Activated T-helper 1 cell treated with anti-CD3 and anti-CD28 coated beads, Interleukin-12 subunit alpha, Interleukin-12 subunit beta, Interleukin-2, Interleukin-4 antibody, amounts not matched to agents 30 ng/mL and 10 ng/mL and 1 ng/mL, durations not matched to agents 14 hours and 24 hours and 36 hours (primary cell): ENCODE measurements at places on chromosomes 5 and 9. TPM values are rescaled to one million over a fixed set of nuclear protein-coding genes. Genes with fewer than 3 reads are reported as not detected.

DNA sequence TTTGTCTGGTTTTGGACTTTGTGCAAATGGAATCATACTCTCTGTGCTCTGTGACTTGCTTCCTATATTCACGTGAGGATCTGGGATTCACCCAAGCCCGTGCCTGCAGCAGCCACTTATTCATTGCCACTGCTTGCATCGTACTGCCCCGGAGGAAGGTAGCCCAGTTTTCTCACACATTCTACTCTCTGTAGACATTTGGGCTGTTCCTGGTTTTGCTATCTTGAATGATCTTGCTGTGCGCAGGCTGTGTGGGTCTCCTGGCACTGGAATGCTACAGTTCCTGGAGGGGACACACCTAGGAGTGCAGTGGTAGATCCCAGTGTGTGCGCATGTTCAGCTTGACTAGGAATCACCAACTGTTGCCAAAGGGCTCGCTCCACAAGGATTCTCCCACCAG is 99.2 kb upstream of the BOD1 start:
- H3K27ac ChIP-seq: no peak overlapping the region
- DNase-seq: no peak
- no peak overlapping the region for H3K4me3 ChIP-seq
- no peaks in the 10 kb centered on the region for H3K4me1 ChIP-seq

DNA sequence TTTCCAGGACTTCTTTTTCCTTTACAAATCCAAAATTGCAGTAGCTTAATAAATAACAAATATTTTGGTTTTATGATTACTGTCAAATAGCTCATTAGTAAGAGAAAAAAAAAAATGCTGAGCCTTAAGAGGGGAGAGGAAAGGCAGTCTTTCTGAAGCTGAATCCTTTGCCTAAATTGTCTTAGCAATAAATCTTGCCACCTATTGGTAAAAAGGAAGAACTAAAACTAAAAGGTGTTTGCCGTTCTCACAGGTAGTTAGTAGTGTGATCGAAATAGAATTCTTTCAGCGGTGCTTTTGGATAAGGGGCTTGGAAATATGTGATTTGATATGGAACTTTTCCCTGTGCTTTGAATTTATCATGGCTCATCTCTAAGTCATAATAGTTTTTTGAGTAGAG is 31.2 kb downstream of the PIK3R1 start:
- no peaks in the 10 kb centered on the region for H3K27me3 ChIP-seq
- H3K4me1 ChIP-seq: peaks cover 68% of the 10 kb centered on the region
- H3K27ac ChIP-seq: no peak overlapping the region
- H3K36me3 ChIP-seq: peaks cover 16% of the 10 kb centered on the region
- no peak for DNase-seq

GRCh38 chr9:94976077-94976476 is 249.6 kb downstream of the AOPEP start:
- no peak overlapping the region for H3K4me3 ChIP-seq
- peaks cover 2% of the 10 kb centered on the region for H3K27me3 ChIP-seq
- no peak overlapping the region for H3K27ac ChIP-seq
- H3K4me1 ChIP-seq: no peaks in the 10 kb centered on the region
- DNase-seq: no peak

PCDHB9 gene
- total RNA-seq: not detected in 2 replicates

DNA sequence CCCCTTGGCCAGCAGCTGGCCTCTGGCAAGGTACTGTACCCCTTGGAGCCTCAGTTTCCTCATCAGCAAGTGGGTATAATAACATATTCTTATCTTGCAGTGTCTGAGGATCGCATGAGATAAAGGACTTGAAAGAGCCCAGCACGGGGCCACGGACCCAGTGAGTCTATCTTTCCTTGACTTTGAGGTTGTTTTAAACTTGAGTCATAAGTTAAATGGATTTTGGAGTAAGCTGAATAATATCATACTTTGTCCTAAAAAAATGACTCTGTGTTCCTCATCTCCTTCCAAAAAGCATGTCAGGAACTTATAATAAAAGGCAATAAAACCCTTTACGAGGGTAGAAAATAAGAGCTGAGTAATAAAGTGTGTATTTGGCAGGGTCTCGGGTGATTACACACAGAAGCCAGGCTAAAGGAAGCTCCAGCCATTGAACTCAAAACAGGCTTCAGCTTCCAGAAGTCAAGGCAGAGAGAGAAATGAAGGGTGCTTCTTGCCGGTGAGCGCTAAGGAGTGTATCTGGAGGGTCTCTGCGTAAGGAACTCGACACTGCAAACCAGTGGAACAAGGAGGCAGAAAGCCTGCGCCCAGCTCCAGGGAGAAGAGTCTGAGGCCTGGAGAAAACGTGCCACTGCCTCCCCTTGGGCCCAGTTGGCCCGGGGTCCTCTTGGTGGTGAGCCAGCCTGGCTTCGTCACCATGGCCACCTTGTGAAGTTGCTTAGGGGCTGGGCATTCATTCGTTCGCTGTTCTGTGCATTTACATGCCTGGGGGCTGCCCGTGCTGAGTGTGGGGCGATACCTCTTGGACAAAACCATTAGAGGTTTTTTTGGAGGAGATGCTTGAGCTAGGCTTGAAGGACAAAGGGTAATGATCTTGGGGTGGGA is 72.4 kb upstream of the PHYKPL start:
- H3K36me3 ChIP-seq: no peaks in the 10 kb centered on the region
- peaks cover 8% of the 10 kb centered on the region for H3K27me3 ChIP-seq
- DNase-seq: no peak
- H3K27ac ChIP-seq: no peak overlapping the region
- no peak overlapping the region for H3K4me3 ChIP-seq
- H3K4me1 ChIP-seq: no peaks in the 10 kb centered on the region

- peak overlapping the region; percentile 82 for H3K27ac ChIP-seq
- peaks cover 65% of the 10 kb centered on the region for H3K4me1 ChIP-seq
- no peak for DNase-seq
- H3K36me3 ChIP-seq: peaks cover 41% of the 10 kb centered on the region
- H3K4me3 ChIP-seq: peak overlapping the region; percentile 46
- no peaks in the 10 kb centered on the region for H3K27me3 ChIP-seq
Measured at GRCh38 chr5:14676320-14676719, 11.8 kb downstream of the OTULIN start.

DNA sequence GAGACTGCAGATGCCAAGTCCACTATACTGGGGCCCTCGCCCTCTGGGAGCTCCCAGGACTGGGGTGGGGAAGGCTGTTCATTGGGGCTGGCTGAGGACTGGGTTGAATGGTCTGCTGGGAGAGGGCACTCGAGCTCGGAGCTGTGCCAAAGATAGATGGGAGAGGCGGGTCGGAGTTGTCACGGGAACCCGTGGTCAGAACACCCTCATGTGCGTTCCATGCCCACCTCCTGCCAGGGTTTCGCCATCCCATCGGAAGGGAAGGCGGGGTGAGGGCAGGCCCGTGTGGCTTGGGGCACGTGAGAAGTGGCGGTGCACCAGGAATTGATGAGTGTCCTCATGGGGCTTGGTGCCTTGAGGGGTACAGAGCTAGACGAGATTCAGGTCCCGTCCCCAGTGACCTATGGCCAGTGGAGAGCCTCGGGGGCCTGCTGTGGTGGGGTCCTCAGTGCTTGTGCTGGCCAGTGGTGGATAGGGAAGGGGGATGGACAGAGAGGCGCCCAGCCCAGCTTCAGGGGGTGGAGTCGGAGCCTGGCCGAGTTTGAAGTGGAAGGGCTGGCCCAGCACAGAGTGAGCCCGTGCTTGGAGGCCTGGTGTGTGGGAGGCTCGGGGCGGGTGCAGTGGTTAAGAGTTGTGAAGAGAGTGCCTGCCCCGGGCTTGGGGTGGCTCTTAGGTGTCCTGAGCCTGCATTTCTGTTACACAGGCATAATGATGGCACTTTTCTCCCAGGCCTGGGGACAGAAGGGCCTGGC is 4.3 kb downstream of the CACFD1 start:
- H3K4me1 ChIP-seq: no peaks in the 10 kb centered on the region
- no peak for DNase-seq
- H3K36me3 ChIP-seq: no peaks in the 10 kb centered on the region
- H3K27me3 ChIP-seq: peaks cover 11% of the 10 kb centered on the region
